ENCODE measurements at places on chromosomes 1 and 21.

DNA sequence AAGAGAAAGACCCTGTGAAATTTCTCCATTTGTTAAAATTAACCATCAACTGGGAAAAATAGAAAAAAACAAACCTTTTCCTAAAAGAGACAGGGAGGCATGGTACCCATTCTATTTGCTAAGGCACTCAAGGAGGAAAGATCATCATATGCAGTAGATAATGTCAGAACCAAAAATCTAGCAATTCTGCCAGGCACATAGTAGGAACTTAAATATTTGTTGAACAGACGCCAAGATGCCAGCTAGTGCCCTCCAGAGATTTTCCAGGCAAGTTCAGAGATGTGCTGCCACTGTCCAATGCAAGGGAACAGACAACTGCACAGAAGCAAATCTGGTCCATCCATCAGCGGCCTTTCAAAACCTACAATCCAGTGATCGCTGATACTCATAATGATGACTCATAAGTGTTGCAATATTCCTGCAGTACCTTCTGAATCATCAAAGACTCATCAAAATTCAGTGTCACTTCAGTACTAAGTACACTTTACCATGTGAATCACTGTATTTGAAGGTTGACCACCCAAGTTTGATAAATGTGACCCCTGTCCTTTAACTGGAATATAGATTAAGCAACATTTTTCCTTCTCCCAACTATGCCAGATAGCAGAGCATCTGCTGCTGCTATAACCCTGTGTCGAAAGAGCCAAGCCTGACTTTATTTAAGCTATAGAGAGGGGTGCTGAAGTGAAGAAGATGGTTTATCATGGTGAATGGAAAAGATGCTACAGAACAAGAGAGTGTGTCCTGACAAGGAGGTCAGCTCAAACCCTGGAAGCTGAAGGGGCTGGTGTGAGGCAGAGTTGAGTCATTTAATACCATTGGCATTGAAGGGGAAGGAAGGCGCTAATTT lies 99.1 kb downstream of the MT1HL1 start:
- no peak for DNase-seq

DNA sequence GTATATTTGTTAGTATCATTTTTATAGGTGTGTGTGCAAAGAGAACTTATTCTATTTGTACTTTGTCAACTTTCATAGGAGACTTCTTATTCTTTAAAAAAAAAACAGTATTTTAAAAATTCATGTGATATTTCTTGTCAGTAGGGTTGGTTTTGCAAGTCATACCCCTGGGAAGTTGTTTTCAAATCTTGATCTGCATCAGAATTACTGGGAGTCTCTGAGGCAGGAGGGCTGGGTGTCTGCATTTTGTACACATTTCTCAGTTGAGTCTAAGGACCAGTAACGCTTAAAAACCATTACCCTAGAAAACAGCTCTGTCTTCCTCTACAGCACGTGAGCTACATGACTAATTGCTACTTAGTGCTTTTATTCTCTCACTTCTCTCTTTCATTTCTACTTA lies 76.0 kb upstream of the CTTNBP2NL start:
- no peak for DNase-seq

- DNase-seq, result no peak
Observed at GRCh38 chr21:31509194-31510017, 150.1 kb upstream of the SOD1 start.

- no peak for DNase-seq
Observed at GRCh38 chr1:178137238-178137637, 43.3 kb downstream of the RASAL2 start.

GRCh38 chr1:164265232-164265631 lies 293.8 kb upstream of the PBX1 start:
- no peak for DNase-seq

GRCh38 chr1:21192284-21192683 lies 15.6 kb upstream of the EIF4G3 start:
- DNase-seq, result no peak

GRCh38 chr1:201582705-201583442 lies 43.9 kb downstream of the NAV1 start:
- no peak for DNase-seq

GRCh38 chr21:25586326-25586725 lies 21.0 kb downstream of the MRPL39 start:
- DNase-seq, result no peak

- DNase-seq, result no peak
Observed at GRCh38 chr1:62307895-62308492, 11.2 kb downstream of the KANK4 start.

DNA sequence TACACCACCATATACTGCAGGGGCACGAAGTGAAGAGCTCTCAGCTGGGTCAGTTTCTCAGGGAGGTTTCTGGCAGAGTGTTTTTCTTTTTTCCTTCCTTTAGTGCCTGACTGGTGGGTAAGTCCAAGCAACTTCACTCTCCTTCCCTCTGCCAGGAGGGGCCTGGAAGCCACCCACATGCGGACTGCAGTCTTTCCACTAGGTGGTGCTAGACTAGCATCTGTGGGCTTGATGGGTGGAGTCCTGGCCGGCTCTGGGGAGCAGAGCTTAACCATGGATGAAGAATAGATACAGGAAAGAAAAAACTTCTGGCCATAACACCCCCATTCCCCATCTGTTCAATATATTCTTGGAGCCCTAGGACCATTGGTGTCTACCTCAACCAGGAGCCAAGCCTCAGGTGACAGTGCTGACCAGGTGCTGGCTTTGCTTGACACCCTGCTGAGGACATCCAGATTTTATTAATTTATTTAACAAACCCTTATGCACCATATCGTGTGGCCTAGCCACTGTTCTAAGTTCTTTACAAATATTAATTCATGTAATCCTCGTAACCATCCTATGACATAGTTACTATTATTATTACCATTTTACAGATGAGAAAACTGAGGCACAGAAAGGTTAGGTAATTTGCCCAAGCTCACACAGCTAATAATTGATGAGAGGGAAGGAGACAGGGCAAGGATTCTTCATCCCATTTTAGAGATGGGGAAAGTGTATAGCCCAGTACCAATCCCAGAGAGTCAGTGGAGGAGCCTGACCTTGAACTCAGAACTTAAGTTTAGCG lies 126.7 kb upstream of the CSF3R start:
- no peak for DNase-seq

- no peak for DNase-seq
Observed at GRCh38 chr1:32626176-32626575, 24.2 kb downstream of the ZBTB8OS start.

Measured in esophagus squamous epithelium (tissue), 5 donors.